Bronchial epithelial cell (primary cell): ENCODE measurements at places on chromosomes 2 and 18. TPM values are rescaled to one million over a fixed set of nuclear protein-coding genes. Genes with fewer than 3 reads are reported as not detected.

- DNase-seq, result no peak
These were observed 17.1 kb upstream of the ATRAID start for GRCh38 chr2:27194538-27195354.

- no peak for DNase-seq
These were observed 63.9 kb downstream of the DGKD start for GRCh38 chr2:233418052-233418760.

DNA sequence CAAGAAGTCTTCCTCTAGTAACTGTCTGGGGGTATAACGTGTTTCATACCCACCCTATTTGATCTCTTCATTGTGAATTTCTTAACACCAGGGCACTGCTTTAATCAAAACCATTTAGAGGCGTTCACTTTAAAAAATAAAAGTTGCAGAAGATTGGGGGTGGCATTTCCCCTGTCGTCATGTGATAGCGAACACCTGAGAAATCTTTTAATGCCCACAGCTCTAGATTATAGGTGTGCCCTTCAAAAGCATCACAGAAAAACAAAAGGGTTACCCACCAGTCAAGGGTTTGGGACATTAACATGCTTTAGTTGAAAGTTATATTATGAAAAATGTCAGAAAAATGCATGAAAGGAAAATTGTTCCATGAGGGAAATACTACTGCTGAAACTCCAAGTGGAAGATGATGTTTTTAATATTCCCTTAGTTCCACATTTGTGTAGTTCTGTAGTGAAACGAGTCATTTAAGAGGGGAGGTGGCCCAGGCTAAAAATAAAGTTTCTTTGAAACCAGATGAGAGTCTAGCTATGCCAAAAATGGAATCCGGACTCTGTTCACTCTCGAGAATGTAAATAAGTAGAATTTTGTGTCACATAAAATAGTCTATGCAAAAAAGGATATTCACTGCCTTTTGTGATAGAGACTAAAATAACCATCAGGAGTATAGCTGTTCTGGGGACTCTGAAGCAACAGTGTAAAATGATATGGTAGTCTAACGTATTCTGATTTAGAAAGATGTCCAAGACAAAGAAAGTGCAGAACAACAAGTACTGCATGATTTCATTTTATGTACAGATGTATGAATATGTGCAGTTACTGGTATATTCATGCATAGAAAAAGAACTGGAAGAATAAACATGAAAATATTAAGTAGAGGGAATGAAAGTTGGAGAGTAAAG, 95.3 kb downstream of the TMEM247 start:
- DNase-seq, result no peak

DNA sequence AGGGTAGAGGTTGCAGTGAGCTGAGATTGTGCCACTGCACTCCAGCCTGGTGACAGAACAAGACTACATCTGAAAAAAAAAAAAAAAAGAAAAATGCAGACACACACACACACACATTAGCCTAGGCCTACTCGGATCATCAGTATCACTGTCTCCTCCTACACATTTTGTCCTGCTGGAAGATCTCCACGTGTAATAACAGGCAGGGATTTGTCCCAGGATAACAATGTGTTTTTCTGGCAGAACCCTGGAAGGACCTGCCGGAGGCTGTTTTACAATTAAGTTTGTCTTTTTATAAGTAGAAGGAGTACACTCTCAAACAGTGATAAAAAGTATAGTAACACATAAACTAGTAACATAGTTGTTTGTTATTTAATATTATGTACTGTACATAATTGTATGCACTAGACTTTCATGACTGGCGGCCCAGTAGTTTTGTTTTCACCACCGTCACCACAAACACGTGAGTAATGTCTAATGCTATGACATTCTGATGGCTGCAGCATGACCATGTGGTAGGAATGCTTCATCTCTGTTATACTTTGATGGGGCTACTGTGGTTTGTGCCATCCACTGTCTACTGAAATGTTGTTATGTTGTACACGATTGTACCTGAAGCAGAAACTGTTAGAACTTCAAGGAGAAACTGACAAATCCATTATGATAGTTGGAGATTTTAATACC, 130.6 kb downstream of the ATP9B start:
- peak; percentile 55 for DNase-seq

ARL5A gene
- total RNA-seq, result 66.6 and 77.7 TPM in 2 replicates

MYOM1 gene
- 0.26 and 0.38 TPM in 2 replicates for total RNA-seq

COLEC11 gene
- total RNA-seq, result 0.26 and 0.38 TPM in 2 replicates

IL36RN gene
- 1.1 and 1.9 TPM in 2 replicates for total RNA-seq
